Bronchial smooth muscle cell (primary cell): ENCODE measurements at places on chromosomes 16 and 17. TPM values are rescaled to one million over a fixed set of nuclear protein-coding genes. Genes with fewer than 3 reads are reported as not detected.

C16orf78 gene
- total RNA-seq: not detected in 2 replicates

PDE6G gene
- total RNA-seq: not detected in 2 replicates

CFAP97D1 gene
- not detected in 2 replicates for total RNA-seq

CD300A gene
- not detected in 2 replicates for total RNA-seq

KCTD19 gene
- not detected in 2 replicates for total RNA-seq

PABPN1L gene
- total RNA-seq: not detected in 2 replicates

SRCAP gene
- 13.7 and 16.5 TPM in 2 replicates for total RNA-seq

KRT17 gene
- 4.9 and 35.8 TPM in 2 replicates for total RNA-seq

CSH2 gene
- total RNA-seq: not detected in 2 replicates

SRR gene
- total RNA-seq: 18.0 and 18.7 TPM in 2 replicates

CLEC18B gene
- 0.47 and 0.52 TPM in 2 replicates for total RNA-seq

KRTAP17-1 gene
- not detected in 2 replicates for total RNA-seq

PIK3R5 gene
- not detected in 2 replicates for total RNA-seq

SSTR5 gene
- total RNA-seq: not detected in 2 replicates

KRT36 gene
- total RNA-seq: not detected in 2 replicates

CCL5 gene
- total RNA-seq: not detected in 2 replicates

CCL8 gene
- total RNA-seq: not detected in 2 replicates

KRT12 gene
- not detected in 2 replicates for total RNA-seq

PAFAH1B1 gene
- total RNA-seq: 90.5 and 129 TPM in 2 replicates

SYCE1L gene
- 0.17 and 0.32 TPM in 2 replicates for total RNA-seq
